ENCODE measurements at places on chromosomes 12 and 14. TPM values are rescaled to one million over a fixed set of nuclear protein-coding genes. Genes with fewer than 3 reads are reported as not detected.

CACNA1C gene
- total RNA-seq, result 0.14 TPM

AICDA gene
- not detected for total RNA-seq

ENDOU gene
- total RNA-seq, result not detected

MIA2 gene
- 21.2 TPM for total RNA-seq

TAS2R42 gene
- not detected for total RNA-seq

TMTC1 gene
- 19.2 TPM for total RNA-seq

RNF31 gene
- total RNA-seq, result 54.1 TPM

- DNase-seq, result no peak
Observed at GRCh38 chr14:54535646-54536045, 25.9 kb downstream of the CGRRF1 start.

DNA sequence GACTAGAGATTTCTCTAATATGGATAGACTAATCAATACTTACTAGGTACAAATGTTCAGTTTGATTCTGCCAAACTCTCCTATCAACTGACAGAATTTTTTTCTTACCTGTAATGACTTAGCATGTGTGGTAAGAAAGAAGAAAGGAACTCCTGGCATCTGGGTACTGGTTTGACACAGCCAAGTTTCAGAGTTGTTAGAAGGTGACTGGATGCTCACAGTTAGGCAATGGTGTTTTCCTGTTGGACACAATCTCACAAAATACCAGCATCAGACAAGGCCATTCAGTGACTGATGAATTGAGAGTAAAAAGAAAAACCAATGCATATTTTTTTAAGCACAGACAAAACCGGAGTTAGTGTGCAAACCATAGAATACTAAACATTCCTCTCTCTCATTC, 4.2 kb downstream of the MUCL1 start:
- DNase-seq, result no peak

DNA sequence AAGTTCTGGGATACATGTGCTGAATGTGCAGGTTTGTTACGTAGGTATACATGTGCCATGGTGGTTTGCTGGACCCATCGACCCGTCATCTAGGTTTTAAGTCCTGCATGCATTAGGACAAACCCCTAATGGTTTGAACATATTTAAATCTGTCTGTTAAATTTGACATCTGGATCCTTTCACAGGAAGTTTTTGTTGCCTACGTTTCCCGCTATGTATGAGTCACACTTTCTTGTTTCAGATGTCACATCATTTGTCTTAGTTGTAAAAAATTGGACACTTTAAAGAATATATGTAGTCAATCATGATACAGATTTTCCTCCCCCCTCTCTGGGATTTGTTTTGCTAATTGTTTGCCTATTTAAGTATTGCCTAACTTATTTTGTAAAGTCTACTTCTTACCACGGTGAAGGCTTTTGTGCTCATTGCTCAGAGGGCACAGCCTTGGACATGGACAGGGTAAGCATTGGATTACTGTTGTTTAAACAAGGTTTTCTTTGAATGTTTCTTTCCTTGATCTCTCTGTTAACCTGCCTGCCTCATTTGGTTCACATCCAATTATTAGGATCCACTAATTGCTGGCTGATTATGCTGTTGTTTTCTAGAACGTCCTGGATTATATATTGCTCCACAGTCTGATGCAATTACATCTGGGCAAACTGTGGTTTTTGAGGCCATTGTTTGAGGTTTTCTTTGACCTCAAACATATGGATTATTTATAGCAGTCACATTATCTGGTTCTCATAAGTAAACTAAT, 1441.4 kb downstream of the AACS start:
- no peak for DNase-seq

DNA sequence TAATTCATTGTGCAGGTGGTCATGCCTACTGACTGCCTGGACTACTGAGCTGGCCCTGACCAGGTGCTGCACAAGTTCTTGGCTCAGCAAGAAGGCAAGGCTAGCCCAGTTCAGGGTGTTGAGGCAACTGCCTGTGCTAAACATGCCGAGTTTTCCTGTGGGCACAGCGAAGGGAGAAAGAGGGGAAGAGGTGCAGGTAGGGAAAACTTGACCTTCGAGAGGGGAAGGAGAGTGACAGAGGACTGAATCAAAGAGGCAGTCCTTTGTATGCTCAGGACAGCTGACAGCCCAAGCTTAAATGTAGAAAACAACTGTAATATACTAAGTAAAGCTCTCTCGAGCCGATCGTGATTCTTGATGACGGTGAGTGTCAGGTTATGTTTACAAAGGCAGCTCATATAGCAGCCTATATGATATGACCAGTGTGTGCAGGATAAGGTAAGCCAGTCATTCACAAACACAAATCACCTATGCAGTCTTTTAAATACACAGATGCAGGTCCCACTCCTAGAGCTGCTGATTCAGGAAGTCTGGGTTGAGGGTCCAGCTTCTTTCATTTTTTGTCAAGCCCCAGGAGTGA, 2.6 kb downstream of the IRAK3 start:
- DNase-seq, result no peak

GRCh38 chr14:104421401-104421821, 158.2 kb upstream of the C14orf180 start:
- no peak for DNase-seq

DNA sequence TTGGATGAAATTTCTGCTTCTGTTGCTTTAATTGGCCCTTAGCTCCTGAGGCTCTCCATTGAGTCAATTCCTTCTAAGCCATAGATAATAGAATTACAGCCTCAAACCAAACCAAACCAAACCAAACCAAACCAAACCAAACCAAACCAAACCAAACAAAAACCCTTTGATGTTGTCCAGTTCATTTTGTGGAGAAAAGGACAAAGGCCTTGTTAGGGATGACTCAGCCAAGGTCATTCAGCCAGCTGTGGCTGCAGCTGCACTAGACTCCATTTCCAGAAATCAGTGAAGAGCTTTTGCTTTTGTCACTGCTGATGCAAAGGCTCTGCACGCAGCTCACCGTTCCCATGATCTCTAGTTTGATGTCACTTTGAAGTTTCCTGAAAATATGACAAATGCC, 82.2 kb upstream of the RMST start:
- DNase-seq, result no peak

GRCh38 chr12:52382854-52383253, 2.6 kb downstream of the KRT84 start:
- DNase-seq, result no peak

GRCh38 chr14:39665075-39665475, 232.8 kb upstream of the FBXO33 start:
- DNase-seq, result no peak

GRCh38 chr12:77065361-77066204, at the start of gene E2F7:
Gene E2F7 (minus strand): TSS chr12:77065569. CDS start chr12:77064635, 934 bp downstream.
- DNase-seq, result peak; percentile 95

GRCh38 chr14:57205938-57206337, 62.8 kb downstream of the EXOC5 start:
- DNase-seq, result no peak

- peak; percentile 15 for DNase-seq
Observed at GRCh38 chr12:104049903-104050356, at the start of gene GLT8D2. Gene GLT8D2 (minus strand): TSS chr12:104050187. CDS start chr12:104019648, 30,539 bp downstream.

DNA sequence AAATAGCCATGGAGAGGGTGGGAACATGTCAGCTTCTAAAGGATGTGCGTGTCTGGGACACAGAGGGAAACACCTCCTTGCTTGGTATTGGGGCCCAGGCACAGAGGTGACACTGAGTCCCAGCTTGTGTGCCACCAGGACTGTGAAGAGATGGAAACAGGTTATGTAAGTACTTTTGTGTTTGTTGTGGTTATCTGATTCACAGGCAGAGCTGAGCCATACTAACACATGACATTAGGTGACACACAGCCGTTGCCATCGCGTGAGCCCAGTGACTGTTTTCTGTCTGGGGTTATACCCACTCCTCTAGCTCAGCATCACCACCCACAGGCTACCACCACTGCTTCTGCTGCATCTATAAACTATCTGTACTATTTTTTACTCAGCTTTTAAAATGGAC, 12.1 kb upstream of the FLVCR2 start:
- DNase-seq, result no peak

- no peak for DNase-seq
Observed at GRCh38 chr12:92859650-92860386, 69.3 kb downstream of the EEA1 start.

GRCh38 chr12:12790956-12791355, 5.5 kb downstream of the APOLD1 start:
- DNase-seq, result no peak

DNA sequence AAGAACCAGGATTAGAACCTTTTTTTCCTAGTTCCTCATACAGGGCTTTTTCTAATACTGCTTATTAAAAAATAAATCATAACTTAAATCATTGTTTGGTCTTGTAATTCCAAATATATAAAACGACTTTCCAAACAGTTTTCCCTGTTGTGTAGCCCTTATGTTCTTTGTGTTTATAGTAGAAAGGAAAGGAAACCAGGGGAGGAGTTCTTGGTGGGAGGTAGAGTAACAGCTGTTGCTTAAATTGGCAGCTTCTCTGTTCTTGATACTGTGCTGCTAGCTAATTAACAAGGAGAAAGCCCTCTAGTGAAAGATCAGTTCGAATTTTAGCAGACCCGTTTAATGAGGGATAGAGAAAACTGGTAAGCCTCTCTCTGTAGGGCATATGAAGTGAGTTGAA, 15.0 kb downstream of the SRP54 start:
- DNase-seq, result peak; percentile 43

- peak; percentile 34 for DNase-seq
Observed at GRCh38 chr12:108560321-108560721, 652 bp downstream of the SART3 start.

GRCh38 chr12:68113644-68114043, 45.9 kb downstream of the IFNG start:
- no peak for DNase-seq

- DNase-seq, result no peak
Observed at GRCh38 chr12:132537836-132538662, 48.1 kb downstream of the FBRSL1 start.

Data from dermis blood vessel endothelial cell (primary cell).